ENCODE measurements at places on chromosomes 4 and X.

DNA sequence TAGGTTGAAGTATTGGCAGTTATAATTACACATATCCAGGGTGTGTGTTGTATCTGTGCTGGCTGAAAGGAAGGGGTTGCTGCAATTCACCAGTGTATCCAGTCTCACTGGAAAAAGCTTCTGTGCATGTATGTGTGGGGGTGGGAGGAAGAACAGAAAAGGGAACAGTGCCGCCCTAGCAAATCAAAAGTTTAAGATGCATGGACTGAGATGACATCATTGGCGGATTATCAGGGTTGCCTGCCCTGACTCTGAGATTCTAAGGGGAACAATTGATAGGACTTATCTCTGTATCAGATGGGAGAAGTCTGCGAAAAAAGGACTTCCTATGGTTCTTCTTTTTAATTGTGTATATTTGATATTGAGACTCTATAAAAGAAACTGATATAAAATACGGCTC, 3.5 kb downstream of the SLC25A43 start:
- DNase-seq: no peak

DNA sequence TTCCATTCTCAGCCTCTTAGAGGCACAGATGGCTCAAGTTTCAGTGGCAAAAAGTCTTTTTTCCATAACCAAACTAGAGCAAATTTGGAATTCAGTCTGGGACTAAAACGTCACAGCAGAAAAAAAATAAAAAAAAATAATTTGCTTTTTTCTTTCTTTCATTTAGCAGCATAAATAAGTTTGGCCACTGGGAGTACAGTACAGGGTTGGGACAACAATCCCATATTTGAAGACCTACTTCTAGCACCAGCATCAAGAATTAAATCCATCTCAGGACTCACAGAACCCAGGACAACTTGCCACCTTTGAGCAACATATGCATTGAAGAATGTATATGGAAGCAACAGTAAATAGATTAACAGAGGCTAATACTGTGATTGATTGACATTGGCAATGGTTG, 214.0 kb downstream of the FBXW7 start:
- no peak for DNase-seq

DNA sequence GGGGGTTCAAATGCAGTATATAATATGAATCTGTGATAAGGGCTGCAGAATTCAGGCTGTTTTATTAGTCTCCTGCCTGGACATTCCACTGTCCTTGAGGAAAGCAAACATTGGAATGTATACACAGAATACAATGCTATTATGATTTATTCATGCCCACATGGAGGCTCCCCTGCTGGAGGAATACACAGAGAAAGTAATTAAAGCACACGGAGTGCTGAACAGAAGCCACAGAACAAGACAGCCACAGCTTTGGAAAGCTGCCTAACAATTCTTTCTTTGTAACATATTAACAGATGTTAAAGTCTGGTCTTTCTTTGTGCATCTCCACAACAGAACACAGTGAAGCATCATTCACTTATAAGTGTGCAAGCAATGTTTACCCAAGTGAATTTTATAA, 155.8 kb downstream of the ARAP2 start:
- DNase-seq: no peak

DNA sequence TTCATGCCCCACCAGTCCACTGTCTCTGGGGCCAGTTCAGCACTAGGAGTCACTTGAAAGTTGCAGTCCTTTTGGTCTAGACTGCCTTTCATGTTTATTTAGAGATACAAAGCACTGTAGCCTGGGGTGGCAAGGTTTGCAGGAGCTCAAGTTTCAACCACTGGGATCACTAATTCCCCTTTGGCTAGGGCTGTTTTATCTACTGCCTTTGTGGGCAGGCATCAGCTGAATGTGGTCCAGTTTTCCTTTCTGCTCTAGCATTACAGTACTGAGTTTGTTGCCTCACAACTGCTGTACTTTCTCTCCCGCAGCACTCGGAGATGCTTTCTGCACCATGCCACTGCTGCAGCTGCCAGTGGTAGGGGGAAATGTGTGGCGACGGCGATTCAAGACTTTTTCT, 222.3 kb upstream of the HDX start:
- no peak for DNase-seq

- no peak for DNase-seq
These were observed 147.1 kb downstream of the NHS start for GRCh38 chrX:17521871-17522693.

Data from GM12892 (cell line).